Vagina (tissue), 2 donors: ENCODE measurements at places on chromosomes 16 and 17.

- no peak for DNase-seq
Measured at GRCh38 chr16:1870365-1871082, 1.4 kb downstream of the MEIOB start.

GRCh38 chr16:56549744-56550385 is 15.0 kb upstream of the MT4 start:
- no peak for DNase-seq

DNA sequence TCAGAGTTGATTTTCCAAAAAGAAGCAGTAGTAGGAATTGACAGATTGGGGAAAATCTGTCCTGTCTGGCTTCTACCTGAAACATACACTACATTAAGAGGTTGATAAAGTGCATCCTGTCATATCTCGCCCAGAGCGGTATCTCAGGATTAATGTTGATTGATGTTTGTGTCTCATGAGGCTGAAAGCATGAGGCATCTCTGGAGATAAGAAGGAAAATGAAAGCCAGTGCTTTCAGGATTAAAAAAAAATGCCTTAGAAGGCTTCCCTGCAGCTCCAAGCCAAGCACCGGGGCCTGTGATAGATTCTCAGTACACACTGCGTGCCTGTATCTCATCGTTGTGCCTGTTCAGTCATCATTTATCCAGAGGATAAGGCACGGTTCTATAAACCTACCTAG is 26.4 kb upstream of the CD300E start:
- DNase-seq = no peak

DNA sequence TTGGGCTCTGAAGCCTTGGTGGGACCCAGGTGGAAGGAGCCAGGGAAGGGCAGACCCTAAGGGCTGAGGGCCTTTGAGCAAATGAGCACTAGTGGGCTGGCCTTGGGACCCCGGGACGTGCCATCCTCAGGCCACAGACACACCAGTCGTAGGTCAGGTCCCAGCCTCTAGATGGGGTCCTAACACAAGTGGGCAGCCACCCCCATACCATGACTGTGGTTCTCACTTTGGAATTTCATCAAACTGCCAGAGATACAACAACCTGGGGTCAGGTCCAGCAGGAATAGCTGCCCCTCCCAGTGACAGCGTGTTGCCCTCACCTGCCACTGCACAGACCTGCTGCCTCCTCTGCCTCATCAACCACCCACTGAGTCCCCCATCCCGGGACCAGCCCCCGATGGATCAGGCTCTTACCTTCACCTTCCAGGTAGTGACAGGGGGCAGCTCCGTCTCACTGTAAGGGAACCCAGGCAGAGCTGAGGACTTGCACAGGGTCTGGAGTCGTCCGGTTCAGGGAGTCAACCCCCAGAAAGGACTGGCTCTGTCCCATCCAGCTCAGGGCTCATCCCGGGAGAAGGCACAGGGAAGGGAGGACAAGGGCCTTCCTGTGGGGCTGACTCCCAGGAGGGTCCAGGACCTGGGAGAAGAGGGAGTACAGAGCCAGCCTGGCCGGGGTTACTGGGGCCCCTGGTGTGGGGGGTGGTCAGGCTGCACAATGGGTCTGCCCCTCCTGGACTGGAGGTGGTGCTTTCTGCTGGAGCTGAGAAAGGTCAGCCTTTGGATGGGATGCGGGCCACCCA is 40.0 kb downstream of the LGALS9 start:
- DNase-seq = no peak

GRCh38 chr16:88766975-88767374 is 18.0 kb downstream of the PIEZO1 start:
- DNase-seq = no peak

GRCh38 chr17:16486373-16487250 is 5.4 kb downstream of the LRRC75A start:
- no peak for DNase-seq

- no peak for DNase-seq
Measured at GRCh38 chr17:6492892-6493674, 48.8 kb downstream of the PIMREG start.

GRCh38 chr16:85037050-85037410 is 9.4 kb downstream of the KIAA0513 start:
- DNase-seq = no peak

- DNase-seq = no peak
Measured at GRCh38 chr17:9872852-9873251, 32.2 kb downstream of the RCVRN start.

GRCh38 chr17:7580604-7581575 is 1.5 kb downstream of the CD68 start:
- no peak for DNase-seq

DNA sequence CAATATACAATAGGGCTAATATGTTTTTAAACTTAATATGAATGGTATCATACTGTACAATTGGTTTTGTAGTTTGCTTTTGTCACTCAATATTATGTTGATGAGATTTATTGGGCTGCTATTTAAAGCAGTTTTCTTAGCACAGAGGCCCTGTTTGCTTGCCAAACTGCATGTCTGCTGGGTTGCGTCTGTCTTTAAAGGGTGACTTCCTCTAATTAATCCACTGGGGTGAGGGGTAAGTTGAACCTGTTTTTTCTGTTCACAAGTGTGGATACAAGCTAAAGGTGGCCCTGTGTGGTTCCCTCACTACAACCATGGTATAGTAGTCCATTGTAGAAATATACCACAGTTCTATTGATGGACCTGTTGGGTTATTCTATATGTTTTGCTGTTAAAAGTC is 19.7 kb downstream of the TTC19 start:
- no peak for DNase-seq

- no peak for DNase-seq
Measured at GRCh38 chr16:30697264-30698138, 1.5 kb upstream of the SRCAP start.

DNA sequence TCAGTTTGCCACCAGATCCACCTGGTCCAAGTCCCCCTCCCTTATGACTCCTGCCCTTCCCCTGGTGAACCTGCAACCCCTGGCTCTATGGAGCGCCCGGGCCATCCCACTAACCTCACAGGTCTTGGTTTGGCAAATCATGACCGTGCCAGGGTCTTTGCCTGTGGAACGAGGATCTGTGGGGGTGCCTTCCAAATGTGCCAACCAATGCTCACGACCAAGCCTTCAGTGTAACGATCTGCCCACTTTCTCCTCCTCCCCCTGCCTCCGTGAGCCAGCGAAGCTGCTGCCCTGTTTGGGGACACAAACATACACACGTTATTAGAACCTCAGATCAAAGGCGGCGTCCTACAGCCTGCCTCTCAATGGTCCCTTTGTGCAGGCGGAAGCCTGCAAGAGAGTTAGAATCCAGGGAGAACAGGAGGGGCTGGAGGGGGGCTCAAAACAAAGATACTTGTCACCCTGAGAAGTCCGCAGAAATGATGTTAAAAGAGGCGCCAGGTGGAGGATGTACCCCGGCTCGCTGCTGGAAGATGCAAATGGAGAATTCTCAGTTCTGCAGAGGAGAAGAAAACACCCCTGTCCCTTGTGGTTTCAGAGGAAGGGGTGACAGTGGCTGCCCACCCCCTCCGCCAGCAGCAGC is 9.0 kb upstream of the NKD1 start:
- no peak for DNase-seq

GRCh38 chr16:84524346-84524920 is 20.0 kb upstream of the MEAK7 start:
- DNase-seq = no peak

DNA sequence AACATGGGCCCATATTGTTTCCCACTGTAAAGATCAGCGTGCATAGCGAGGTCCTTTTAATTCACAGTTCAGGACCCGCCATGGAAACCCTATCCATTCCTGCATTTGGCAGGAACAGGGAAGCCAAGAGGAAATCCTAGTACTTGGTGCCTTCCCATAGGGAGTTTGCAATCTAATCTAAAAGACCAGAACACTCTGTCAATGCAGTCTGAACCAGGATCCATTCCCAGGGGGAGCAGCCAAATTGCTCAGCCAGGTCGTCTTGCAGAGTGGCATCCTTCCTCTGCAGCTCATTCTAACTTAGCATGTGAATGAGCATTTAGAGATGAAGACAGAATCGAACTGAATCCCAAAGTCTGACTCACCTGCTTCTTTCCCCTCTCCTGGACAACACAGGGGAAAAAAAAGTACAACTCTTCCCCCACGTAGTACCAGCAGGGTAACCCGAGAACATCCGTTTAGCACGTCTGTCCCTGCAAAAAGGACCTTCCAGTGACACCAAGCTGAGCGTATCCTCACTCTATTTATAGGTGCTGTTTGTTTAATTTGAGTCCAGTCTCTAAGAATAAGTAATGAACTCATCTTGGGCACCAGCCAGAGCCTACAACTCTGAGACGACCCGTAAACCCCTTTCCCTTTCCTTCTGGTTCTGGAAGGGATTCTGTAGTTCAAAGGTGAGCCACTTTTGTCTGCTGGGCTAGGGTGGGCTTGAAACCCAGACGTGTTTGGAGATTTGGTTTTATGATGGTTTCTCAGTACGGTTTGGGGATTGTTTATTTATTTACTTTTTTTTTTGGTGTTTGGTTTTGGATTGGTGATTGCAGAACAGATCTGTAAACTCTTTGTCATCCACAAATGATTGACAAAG is 74.5 kb downstream of the ERCC4 start:
- no peak for DNase-seq

DNA sequence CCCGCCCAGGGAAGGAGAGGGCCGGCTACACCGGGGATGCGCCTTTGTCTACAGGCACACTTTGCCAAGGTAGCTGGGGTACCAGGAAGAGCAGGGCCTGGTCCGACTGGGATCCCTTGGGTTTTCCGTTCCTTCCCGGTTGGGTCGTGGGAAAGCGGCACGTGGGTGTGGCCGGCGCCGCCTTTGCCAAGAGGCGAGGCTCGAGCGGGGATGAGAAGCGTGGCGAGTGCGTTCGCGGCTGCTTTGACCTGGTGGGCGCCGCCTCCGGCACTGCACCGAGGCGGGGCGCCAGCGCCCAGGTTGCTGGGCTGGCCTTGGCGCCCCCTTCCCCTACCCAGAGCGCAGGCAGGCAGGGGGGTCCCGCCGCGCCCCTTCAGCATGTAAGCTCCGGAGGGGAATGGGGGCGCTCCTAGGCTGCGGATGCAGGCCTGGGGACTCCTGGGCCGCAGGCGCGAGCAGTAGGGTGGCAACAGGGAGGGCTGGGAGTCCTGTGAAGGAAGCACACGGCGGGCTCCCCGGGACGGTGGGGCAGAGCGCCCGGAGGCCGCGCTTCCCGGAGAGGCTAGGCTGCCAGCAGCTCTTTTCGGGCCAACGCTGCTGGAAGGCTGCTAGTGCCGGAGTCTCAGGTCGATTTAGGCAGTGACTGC is 2.0 kb downstream of the HAS3 start:
- no peak for DNase-seq

DNA sequence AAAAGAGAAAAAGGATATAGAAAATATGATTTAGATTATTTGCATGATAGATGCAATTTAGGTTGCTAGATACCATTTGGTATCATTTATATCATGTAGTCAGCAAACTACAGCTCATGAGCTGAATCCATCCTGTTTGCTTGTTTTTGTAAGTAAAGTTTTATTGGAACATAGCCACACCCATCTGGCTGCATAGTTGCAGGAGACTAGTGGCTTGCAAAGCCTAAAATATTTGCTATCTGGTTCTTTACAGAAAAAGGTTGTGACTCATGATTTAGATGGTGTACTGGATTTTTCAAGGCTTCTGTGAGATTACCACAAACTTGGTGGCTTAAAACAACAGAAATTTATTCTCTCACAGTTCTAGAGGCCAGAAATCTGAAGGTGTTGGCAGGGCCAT is 49.9 kb downstream of the MAP2K4 start:
- DNase-seq = no peak
